ENCODE measurements at places on chromosomes 1 and 21.

- no peak for DNase-seq
Observed at GRCh38 chr1:204921855-204922516, 51.3 kb downstream of the NFASC start.

- no peak for DNase-seq
Observed at GRCh38 chr1:160642281-160642644, 4.6 kb downstream of the SLAMF1 start.

GRCh38 chr1:209486861-209487593 lies 96.5 kb upstream of the CAMK1G start:
- DNase-seq = no peak

GRCh38 chr21:21851657-21852056 lies 853.4 kb downstream of the NCAM2 start:
- no peak for DNase-seq

- DNase-seq = no peak
Observed at GRCh38 chr21:43873673-43874072, 8.7 kb downstream of the AGPAT3 start.

GRCh38 chr1:91854852-91855534 lies 31.0 kb downstream of the TGFBR3 start:
- no peak for DNase-seq

DNA sequence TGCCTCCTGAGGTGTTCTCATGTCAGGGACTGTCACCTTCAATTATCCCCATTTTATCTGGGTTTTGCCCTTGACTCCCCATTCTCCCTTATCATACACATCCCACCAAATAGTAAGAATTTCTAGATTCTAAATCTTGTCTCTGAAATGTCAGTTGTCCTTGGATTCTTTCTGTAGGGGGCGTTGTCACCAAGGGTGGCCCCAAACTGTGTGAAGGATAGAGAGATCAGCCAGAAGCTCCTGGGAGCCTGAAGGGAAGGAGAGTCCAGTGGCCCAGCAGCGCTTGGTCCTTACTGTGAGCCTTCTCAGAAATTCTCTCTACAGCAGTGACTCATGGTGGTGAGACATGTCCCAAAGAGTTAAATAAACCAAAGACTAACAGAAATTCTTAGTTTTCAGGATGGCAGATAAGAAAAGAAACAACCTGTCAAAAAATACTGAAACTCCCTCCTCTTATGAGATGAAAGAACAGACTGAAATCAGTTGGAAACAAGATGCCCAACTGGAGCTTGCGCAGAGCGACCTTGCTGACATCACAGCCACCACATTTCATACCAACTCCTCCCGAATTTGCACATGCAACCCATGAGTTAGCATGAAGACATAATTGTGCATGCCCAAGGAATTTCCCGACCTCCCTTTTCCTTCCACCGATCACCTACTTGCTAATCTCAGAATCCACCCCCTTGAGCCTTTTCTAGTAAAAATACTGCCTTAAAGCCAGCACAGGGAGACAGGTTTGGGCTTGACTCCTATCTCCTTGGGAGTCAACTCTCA lies 109.8 kb downstream of the ELAVL4 start:
- DNase-seq = no peak

- no peak for DNase-seq
Observed at GRCh38 chr1:95438218-95438948, 204.4 kb downstream of the RWDD3 start.

- DNase-seq = no peak
Observed at GRCh38 chr1:110487726-110488125, 31.2 kb downstream of the KCNA10 start.

DNA sequence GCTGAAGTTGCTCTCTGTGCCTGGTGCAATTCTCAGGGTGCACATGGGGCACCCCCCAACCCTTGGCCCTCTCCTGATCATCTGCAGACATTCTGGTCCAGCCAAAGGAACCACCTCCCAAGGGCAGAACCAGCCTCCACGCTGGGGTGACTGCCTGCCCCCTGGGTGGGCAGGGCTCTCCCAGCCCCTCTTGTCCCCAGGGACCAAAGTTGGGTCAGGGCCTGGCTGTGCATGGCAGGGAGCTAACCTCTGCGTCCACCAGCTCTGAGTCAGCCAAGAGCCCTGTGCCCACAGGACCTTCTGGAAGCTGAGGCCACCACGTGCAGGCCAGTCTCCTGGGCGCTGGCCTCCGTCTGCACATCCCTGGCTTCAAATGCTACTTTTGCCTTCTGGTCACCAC lies 101.9 kb downstream of the SIK1 start:
- no peak for DNase-seq

GRCh38 chr21:34612557-34612956 lies 2.4 kb downstream of the RCAN1 start:
- DNase-seq = no peak

GRCh38 chr1:177741476-177741875 lies 228.4 kb downstream of the SEC16B start:
- no peak for DNase-seq

DNA sequence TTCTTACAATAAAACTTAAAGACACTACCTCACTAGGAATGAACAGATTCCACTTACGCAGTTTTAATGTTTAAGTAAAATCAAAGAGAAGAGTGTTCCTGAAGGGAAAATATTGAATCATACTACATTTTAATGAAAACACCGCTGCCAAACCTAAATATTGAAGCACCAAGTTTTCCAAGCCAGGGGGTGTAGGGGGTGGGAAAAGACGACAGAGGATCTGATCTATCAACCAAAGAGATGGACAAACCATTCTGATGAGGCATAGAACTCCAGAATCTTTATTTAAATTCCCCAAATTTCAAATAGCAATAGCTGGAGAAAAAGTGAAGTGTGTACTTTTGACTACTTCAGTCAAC lies 1.2 kb downstream of the ELK4 start:
- no peak for DNase-seq

DNA sequence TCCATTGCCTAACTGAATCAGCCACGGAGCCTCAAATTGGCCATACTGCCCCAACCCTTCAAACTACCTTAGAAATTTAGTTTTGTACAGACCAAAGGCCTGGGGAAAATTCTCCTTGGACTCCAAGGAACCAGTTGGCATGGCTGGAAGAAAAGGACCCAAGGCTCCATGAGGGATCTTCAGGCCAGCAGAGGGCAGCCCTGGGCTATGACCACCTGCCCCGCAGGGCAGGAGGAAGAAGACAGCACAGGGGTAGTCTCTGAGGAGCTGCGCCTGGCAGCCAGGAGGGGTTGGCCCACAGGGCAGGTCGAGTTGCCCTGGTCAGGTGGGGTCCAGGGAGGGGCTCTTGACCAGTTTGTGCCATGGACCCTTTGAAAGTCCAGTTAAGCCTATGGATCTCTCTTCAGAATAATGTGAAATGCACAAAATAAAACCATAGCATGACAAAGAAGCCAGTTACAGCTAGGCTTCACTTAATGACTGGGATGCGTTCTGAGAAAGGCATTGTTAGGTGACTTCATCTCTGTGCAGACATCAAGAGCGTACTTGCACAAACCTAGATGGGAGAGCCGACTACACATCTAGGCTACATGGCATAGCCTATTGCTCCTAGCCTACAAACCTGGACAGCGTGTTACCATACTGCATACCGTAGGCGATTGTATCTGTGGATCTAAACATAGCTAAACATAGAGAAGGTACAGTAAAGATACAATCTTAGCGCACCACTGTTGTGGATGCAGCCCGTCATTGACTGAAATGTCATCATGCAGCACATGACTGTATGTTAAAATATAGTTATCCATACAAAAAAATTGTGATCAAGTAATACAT lies 26.1 kb downstream of the CACNA1S start:
- DNase-seq = no peak

- DNase-seq = no peak
Observed at GRCh38 chr1:180185281-180185680, 30.6 kb downstream of the QSOX1 start.

GRCh38 chr1:28172713-28173150 lies 3.8 kb downstream of the PTAFR start:
- no peak for DNase-seq

DNA sequence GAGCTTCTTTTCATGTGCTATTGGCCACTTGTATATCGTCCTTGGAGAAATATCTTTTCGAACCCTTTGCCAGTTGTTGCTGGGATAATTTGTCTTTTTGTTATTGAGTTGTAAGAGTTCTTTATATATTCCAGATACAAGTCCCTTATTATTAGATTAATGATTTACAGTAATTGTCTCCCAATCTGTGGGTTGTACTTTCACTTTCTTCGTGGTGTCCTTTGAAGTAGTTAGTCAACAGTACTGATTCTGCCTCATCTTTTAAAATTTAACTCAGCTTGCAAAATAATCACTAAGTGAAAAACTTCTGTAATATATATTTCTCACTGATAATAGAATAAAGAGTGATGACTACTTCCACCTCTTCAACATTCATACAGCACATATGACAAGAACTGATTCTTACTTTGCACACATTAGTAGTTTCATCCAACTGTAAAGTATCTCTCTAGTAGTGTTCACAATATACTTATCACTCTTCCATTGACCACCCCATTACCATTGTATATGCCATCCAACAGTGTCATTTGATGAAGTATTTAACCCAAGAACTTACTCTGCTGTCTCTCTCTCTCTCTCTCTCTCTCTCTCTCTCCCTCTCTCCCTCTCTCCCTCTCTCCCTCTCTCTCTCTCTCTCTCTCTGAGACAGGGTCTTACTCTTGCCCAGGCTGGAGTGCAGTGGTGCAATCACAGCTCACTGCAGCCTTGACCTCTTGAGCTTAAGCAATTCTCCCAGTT lies 104.2 kb upstream of the DMRTA2 start:
- no peak for DNase-seq

GRCh38 chr1:89531480-89532139 lies 7.0 kb downstream of the LRRC8B start:
- DNase-seq = no peak

DNA sequence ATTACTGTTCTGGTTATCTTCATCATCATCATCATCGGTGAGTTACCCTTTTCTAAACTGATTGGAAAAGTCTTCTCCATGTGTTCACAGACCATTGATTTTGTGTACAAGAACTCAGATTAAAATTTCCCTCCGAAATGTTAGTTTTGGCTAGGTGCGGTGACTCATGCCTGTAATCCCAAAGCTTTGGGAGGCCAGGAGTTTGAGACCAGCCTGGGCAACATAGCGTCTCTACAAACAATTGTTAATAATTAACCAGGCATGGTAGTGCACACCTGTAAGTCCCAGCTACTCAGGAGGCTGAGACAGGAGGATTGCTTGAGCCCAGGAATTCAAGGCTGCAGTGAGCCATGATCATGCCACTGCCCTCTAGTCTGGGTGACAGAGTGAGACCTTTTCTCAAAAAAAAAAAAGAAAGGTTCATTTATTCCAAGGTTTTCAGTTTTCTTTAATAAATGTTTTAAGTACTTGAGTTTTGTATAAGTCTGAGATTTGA lies 5.9 kb upstream of the PER3 start:
- no peak for DNase-seq

- DNase-seq = no peak
Observed at GRCh38 chr1:214991691-214992315, 90.7 kb upstream of the KCNK2 start.

DNA sequence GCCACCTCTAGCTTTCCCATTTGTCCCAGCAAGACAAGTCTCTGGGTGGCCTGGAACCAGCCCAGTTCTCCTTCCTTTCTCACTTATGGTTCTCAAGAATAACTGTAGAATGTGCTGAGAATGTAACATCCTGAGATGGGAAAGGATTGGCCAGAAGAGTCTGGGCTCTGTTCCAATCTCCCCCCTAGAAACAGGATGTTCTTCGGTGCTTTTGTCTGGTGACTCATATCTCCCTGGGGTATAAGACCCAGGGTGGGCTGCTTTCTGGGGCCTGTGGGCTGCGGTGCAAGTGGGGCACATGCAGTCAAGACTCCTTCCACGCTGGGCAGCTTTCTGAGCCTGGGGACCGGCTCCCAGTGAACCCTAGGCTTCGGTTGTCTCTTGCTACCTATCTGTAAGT lies 251.2 kb upstream of the POU3F1 start:
- no peak for DNase-seq

DNA sequence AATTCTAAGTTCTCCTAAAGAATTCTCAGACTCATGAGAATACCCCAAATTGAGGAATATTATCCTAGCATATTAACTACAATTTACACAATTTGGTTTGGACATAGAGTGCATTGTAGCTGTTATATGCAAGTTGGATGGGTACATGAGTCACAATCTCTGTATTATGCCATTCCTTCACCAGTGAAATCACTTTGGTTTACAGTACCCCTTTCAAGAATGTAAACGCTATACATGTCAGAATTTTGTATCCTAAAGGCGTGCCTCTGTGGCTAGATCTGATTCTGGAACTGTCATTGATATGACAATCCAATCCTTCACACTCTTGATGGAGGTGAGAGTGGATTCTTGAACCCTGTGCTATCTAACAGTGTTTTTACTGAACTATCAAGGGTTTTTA lies 6.7 kb upstream of the IL10RB start:
- DNase-seq = no peak

DNA sequence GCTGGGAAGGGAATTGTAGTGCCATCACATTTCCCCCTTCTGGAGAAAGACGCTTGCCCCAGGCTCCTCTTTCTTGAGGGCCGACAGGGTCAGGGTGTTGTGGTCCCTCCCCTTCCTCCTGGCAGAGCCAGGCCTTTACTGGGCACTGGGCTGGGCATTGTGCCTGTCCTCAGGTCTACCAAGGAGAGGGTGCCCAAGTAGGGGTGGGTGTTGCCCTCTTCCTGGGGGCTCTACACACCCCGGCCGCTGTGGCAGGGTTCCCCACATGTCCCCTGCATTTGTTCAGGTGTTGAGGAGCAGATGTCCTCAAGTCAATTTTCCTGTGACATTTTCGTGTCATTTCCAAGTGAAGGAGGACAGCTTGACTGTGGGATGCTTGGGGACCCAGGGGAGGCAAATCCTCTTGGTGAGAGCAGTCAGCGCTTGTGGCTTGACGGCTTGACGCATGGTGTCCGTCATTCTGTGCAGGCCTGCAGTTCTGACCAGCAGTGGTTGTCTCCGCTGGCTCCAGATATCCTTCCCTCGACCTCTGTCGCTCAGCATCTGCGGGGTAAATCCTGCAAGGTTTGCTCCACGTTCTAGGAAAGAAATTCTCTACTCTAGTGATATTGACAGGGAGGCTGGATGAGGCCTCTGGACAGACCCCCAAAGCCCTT lies 181.9 kb upstream of the VAMP3 start:
- DNase-seq = no peak

GRCh38 chr1:181064702-181065101 lies 23.8 kb upstream of the IER5 start:
- no peak for DNase-seq

- DNase-seq = no peak
Observed at GRCh38 chr1:237005674-237006073, 1.4 kb upstream of the MT1HL1 start.

DNA sequence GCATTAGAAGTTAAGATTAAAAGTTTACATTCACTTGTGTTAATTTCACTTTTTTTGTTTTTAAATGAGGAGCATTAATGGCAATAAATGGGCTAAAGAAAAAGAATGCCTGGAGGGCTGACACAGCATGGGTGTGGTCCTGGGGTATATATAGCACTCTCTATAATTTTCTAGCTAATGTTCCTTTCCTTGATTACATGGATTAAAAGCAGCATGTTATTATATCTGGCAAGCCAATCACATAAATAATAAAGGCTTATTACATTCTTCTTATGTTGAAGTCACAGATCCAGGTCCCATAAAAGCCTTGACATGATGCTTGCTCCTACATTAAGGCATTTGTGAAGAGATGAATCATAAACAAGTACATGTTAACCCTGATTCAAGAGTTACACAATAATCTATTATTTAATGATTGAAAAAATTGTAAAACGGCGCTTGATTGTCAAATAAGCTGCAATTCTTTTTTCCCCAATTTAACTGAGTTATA lies 91.4 kb downstream of the LYPLAL1 start:
- DNase-seq = peak; percentile 90

- no peak for DNase-seq
Observed at GRCh38 chr1:234562334-234562733, 47.6 kb downstream of the IRF2BP2 start.

GRCh38 chr1:155898888-155899287 lies 12.3 kb downstream of the RIT1 start:
- no peak for DNase-seq
